ENCODE measurements at places on chromosomes 5 and 9.

DNA sequence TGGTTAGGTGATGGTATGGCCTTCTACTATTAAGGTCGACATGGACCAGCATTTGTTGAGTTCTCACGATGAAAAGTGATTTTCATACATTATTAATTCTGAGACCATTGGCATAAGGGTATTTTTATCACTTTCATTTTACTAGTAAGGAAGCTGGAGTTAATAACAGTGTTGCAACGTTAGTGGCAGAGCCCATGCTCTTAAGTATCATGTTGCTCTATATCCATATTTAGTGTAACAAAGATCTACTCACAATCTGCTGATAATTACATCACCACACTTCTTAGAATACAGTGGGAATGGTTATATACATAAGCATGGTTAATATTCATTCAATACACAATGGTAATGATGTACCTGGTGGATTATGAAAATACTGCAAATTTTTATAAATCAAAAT is 81.9 kb downstream of the PRR16 start:
- DNase-seq, result no peak

DNA sequence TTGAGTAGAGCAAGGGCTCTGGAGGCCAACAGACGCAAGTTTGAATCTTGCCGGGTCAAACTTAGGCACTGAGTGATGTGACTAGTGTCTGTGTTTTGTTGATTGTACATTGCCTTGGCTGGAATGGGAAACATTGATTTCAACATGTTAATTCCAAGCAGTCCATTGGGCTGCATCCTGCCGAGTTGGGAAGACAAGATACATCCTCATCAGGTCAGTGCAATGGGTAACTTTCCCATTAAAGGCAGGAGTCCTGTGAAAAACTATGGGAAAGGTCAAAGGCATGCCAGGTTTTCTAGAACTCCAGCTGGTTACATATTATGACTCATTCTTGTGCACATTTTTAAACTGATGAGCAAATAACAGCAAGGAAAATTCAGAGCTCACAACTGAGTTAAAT is 126.5 kb upstream of the ABCA1 start:
- no peak for DNase-seq

GRCh38 chr9:125418404-125418803 is 156.8 kb downstream of the GAPVD1 start:
- no peak for DNase-seq

- DNase-seq, result no peak
Measured at GRCh38 chr5:65059681-65060598, 291.2 kb downstream of the CWC27 start.

- no peak for DNase-seq
Measured at GRCh38 chr9:122827761-122828093, 661 bp downstream of the PDCL start.

DNA sequence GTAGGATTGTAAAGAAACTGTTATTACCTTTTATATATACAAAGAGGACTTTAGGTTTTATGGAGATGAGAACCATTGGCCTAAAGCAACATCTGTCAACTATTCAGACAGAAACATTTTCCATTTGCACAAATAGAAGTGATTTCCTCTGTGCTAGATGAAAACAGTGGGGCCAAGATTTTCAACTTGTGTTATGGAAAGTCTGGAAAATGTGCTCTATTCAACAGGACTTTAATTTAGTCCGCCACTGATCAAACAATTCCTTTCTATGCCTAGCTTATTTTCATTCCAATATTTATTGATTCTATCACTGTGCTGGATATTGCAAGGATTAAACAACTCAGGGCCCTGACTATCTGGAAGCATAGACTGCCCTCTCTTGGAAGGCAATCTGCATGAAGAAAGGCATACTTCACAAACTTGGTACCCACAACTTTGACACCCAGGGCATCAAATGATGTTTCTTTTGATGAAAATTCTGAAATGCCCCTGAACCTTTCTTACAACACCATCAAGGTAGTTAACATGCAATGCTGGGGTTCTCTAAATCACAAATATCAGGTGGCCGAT is 126.6 kb upstream of the HMHB1 start:
- DNase-seq, result no peak

DNA sequence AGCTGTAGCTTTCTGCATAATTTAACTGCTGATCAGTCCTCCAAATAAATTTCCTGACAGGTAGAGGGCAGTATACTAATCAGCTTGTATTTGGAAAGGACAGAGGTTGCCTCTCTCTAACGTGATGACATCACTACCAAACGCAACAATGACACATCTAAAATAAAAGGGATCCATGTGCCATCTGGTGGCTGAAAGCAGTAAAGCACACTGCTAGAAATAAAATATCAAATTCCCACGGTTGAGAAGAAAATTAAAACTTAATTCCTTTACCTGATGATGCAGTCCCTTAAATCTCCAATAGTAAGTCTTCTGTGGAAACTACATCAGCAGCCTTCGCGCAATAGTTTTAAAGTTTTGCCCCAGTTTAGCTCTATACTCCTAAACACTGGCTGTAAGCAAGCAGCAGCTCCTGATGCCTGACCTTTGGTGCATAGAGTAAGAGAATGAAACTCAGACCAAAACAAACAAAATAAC is 54.5 kb downstream of the DIAPH1 start:
- DNase-seq, result peak; percentile 26

DNA sequence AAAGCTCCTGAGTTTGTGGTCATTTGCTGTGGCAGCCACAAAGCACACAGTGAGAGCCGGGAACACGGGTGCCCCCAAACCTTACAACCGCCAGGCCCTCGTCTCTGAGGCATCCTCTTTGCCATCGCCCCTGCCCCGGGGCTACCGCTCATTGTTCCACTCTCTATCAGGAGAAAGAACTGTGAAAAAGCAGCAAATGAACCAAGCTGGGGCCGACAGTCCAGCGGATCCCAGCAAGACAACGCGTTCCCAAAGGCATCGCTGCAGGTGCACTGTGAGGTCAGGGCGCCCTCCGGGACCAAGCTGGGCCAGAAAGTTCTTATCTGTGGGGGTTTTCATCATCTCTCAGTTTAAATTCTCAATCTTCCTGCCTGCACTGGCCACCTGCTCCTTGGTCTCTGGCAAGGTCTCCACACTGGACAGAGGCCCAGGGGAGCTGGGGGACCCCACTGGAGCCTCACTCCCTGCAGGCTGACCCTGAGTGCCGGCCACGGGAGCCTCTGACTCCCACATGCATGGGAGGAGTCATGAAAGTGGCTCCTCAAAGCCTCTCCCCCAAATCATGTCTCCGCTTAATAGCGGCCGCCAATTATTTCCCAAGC is 32.1 kb downstream of the VAV2 start:
- DNase-seq, result no peak

DNA sequence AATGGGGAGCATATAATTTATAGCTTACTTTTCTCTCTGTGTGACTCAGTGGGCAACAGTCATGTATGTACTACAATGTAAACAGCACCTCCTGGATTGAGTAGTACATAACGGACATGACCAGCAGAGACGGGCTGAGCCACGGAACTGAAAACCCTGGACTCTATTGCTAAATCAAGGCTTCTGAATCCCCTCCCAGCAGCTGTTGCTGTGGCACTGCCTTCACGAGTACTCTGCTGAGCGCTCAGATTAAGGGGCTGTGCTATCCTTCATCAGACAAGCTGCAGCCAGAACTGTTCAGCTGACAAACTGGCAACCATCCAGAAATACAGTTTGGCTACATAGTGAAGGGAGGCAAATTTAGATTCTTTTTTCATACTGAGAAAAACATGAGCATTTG is 131.3 kb upstream of the CCDC180 start:
- DNase-seq, result no peak

- no peak for DNase-seq
Measured at GRCh38 chr5:65821966-65822365, 100.0 kb downstream of the NLN start.

DNA sequence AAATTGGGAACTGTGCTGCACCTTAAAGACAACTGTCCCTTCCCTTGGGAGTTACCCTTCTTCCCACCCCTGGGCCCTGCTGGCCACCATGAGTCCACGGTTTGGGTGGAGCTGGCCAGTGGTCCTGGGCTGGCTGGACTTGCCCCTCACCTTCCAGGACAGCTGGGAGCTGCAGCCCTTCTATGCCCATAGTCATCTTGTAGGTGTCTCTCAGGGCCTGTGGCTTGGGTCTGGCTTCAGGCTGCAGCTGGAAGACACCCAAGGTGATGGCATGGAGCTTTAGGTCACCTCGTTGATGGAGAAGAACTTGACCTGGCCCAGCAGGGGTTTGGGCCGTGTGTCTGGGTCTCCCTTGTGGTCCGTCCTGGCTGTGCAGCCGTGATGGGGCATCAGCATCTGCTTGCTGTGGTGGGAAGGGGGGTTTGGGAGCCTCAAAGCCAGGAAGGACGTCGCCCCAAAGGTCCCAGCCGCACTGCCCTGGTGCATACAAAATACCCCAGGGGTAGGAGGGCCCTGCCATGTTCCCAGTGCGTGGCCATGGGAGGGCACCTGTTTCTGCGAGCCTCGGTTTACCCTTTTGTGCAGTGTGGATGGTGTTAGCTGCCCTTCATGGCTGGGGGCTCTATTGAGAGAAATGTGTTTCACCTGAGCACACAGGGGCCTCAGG is 8.9 kb downstream of the WNK2 start:
- DNase-seq, result no peak

DNA sequence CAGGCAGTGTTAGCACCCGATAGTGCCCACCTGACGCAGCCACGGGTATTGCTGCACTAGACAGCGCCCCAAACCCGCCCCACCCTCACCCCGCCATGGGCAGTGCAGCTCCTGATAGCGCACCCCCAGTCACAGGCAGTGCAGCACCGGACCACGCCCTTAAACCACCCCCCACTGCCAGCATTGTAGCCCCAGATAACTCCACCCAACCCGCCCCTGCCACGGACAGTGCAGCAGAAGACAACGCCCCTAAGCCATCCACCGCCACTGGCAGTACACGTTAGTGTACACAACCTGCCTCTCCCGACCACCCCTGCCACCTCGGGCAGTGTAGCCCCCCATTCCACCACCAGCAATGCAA is 825 bp upstream of the PCAT7 start:
- no peak for DNase-seq

- no peak for DNase-seq
Measured at GRCh38 chr5:175685701-175686350, 28.0 kb downstream of the HRH2 start.

GRCh38 chr5:14724633-14725032 is 60.1 kb downstream of the OTULIN start:
- no peak for DNase-seq

- no peak for DNase-seq
Measured at GRCh38 chr5:127567026-127567768, 49.8 kb downstream of the PRRC1 start.

- DNase-seq, result no peak
Measured at GRCh38 chr9:81619353-81620001, 69.9 kb downstream of the TLE1 start.

GRCh38 chr9:571066-571465 is 270.4 kb upstream of the DMRT1 start:
- no peak for DNase-seq

GRCh38 chr5:128126241-128126640 is 42.7 kb downstream of the SLC12A2 start:
- DNase-seq, result no peak

GRCh38 chr9:20209391-20210340 is 412.6 kb downstream of the MLLT3 start:
- peak; percentile 55 for DNase-seq

DNA sequence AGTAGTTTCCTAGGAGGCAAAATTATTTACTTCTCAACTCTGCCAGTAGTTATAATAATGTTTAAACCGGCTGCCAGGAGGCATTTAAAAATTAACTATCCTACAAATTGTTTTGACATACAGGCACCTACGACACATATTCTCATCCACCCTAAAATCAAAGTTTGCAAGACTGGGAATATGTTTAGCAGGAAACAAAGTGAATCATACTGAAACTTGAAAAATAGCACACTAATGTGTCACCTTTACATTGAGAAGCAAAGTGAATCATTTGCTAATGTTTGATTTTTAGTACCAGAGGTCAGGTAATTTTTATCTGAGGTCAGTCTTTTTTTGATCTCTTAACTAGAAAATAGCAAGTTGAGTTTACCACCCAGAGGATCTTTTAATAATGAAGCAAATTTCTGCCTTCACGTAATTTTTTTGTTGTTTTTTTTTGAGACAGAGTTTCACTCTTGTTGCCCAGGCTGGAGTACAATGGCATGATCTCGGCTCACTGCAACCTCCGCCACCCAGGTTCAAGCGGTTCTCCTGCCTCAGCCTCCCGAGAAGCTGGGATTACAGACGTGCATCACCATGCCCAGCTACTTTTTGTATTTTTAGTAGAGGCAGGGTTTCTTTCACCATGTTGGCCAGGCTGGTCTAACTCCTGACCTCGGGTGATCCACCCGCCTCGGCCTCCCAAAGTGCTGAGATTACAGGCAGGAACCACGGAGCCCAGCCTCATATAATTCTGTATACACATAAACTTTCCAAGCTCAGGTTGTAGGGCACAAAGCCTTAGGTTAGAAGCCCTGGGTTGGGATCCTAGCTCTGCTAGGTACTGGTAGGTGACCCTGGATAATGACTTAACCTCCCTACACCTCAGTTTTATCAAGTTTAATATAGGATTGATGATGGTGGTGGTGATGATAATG is 124.3 kb downstream of the UGCG start:
- no peak for DNase-seq

- no peak for DNase-seq
Measured at GRCh38 chr9:129698254-129698757, 32.9 kb downstream of the PRRX2 start.

All from stimulated activated CD4-positive, alpha-beta T cell treated with anti-CD3 and anti-CD28 coated beads, Interleukin-15, amount 100 ng/mL, for 48 hours (primary cell).